ENCODE measurements at places on chromosomes 7 and 10.

GRCh38 chr7:35513195-35513594 is 181.7 kb downstream of the HERPUD2 start:
- no peak for DNase-seq

GRCh38 chr7:98107313-98107721 is 655 bp downstream of the LMTK2 start:
- DNase-seq, result peak; percentile 19

GRCh38 chr10:59587083-59587755 is 122.4 kb downstream of the SLC16A9 start:
- DNase-seq, result no peak

GRCh38 chr10:3090914-3091787 is 23.8 kb downstream of the PFKP start:
- peak; percentile 88 for DNase-seq

- no peak for DNase-seq
Measured at GRCh38 chr7:152893801-152894294, 134.3 kb downstream of the ACTR3B start.

- DNase-seq, result no peak
Measured at GRCh38 chr10:125093974-125094705, 66.2 kb downstream of the CTBP2 start.

- no peak for DNase-seq
Measured at GRCh38 chr10:102658802-102659201, 14.5 kb downstream of the TRIM8 start.

DNA sequence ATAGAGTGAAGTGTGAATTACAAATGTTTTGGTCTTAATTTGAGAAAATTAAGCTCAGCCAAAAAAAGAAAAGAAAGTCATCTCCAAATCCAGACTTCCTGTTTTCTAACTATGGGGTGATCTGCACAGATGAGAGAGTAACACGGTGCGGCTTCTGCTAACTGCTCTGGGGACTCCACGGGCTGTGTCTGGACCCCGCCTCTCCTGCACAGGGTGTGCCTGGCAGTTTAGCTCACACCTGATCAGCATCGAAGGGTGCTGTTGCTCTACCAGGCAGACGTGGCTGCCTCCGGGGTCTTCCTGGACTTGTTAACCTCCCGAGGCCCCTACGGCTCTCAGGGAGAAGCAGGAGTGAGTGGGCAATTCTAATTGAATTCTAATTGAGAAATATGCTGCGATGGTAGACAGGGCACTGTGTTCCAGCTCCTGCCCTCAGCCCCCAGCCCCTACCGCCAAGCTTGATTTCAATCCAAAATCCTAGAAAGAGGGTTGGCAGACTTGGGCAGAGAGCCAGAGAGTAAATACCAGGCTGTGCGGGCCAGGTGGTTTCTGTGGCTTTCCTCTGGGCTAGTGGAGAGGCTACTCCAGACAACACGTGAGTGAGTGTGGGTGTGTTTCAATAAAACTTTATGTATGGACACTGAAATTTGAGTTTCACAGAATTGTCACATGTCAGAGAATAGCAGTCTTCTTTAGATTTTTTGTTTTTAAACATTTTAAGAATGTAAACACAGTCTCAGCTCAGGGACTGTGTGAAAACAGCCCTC is 13.4 kb downstream of the SHH start:
- DNase-seq, result no peak

DNA sequence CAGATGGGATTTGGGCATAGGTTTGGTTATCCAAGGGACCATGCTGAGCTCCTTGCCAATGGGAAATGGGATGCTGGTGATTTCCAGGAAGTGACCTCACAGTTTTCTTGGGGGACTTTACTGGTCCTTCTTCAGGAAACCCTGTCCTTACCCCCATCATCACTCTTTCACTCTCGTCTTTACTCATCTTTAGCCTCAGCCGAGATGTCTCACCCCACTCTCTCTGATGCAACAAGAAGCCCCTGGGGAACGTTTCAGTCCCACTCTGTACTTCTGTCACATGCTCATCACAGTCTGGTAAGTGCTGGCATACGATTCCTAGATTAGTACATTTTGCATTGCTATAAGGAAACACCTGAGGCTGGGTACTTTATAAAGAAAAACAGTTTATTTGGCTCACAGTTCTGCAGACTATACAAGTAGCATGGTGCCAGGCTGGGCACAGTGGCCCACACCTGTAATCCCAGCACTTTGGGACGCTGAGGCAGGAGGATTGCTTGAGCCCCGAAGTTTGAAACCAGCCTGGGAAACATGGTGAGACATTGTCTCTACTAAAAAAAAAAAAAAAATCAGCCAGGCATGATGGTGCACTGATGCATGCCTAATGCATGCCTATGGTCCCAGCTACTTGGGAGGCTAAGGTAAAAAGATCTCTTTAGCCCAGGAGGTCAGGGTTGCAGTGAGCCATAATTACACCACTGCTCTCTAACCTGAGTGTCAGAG is 63.5 kb upstream of the VKORC1L1 start:
- no peak for DNase-seq

DNA sequence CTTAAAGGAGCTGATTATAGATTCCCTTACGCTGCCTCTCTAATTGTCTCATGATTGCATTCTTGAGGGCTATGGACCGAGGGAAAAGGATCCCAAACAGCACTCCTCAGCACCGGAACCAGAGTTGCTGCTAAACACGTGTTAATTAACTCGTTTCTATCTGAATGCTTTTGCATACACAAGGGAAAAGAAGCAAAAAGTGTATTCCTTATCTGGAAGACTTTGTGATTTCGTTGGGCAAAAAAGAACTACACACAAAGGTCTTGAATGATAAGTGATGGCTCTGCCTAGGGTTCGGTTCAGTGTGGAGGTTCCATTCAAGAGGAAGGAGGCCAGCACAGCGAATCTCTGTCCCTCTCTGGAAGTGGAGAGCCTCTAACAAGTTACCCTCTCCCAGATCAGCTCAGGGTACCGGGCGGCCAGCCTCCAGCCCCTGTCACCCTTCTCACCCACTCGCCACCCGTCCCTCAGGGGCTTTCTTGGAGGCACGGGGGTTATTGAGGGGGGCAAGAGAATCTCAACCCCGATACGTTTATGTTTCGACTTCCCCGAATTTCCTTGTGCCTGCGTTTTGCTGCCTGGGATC is 515 bp upstream of the SLC4A2 start:
- no peak for DNase-seq

- DNase-seq, result no peak
Measured at GRCh38 chr10:5960070-5960972, 17.0 kb downstream of the IL15RA start.
